Breast epithelium (tissue), 4 donors: ENCODE measurements at places on chromosomes 12 and 14. TPM values are rescaled to one million over a fixed set of nuclear protein-coding genes. Genes with fewer than 3 reads are reported as not detected.

GRCh38 chr12:19547271-19547671 lies 108.0 kb downstream of the AEBP2 start:
- no peak for DNase-seq
- no peaks in the 10 kb centered on the region for H3K27me3 ChIP-seq
- H3K4me1 ChIP-seq: no peaks in the 10 kb centered on the region
- no peak overlapping the region for H3K4me3 ChIP-seq

The SERPINA9 gene
- not detected for total RNA-seq

GRCh38 chr12:75482646-75483045 lies 2.1 kb downstream of the GLIPR1 start:
- DNase-seq: no peak
- H3K4me1 ChIP-seq: no peaks in the 10 kb centered on the region
- no peak overlapping the region for H3K27ac ChIP-seq
- H3K27me3 ChIP-seq: no peaks in the 10 kb centered on the region
- no peaks in the 10 kb centered on the region for H3K36me3 ChIP-seq

The MYF5 gene
- total RNA-seq: not detected
